ENCODE measurements at places on chromosomes 4 and X.

- no peak for DNase-seq
These were observed 74.7 kb downstream of the CHRNA9 start for GRCh38 chr4:40409835-40410234.

GRCh38 chr4:182895791-182896292 lies 21.3 kb downstream of the DCTD start:
- no peak for DNase-seq

GRCh38 chr4:126028876-126029275 lies 714.1 kb downstream of the FAT4 start:
- DNase-seq: no peak

- no peak for DNase-seq
These were observed 121.9 kb downstream of the SMIM20 start for GRCh38 chr4:26035921-26036320.

- no peak for DNase-seq
These were observed 237.6 kb downstream of the DHRSX start for GRCh38 chrX:2263203-2263602.

GRCh38 chrX:118353081-118353850 lies 7.4 kb downstream of the WDR44 start:
- DNase-seq: no peak

All from stimulated activated CD4-positive, alpha-beta T cell treated with anti-CD3 and anti-CD28 coated beads, Interleukin-2, amount 100 ng/mL, for 24 hours (primary cell).